Activated CD4-positive, alpha-beta T cell treated with anti-CD3 and anti-CD28 coated beads for 48 hours (primary cell): ENCODE measurements at places on chromosomes 7 and 10.

DNA sequence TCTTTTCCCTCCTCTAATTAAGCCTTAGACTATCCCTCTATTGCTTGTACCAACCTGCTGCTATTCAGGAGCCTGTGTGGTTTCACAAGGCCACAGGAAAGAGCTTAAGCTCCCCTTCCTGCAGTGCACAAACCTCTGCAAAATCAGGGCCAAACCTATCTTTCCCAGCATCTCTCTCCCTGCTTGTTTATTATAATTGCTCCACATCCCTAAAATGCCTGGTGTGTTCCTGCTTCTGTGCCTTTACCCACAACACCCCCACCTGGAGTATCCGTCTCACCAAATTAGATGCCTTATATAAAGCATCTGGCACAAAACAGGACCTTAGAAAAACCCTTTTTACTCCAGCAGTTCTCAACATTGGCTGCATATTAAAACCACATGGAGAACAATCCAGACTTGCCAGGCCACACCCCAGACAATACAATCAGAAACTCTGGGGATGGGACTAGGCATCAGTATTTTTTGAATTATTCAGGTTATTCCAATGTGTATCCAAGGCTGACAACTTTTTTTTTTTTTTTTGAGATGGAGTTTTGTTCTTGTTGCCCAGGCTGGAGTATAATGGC, 16.7 kb downstream of the SEC31B start:
- no peak for DNase-seq

DNA sequence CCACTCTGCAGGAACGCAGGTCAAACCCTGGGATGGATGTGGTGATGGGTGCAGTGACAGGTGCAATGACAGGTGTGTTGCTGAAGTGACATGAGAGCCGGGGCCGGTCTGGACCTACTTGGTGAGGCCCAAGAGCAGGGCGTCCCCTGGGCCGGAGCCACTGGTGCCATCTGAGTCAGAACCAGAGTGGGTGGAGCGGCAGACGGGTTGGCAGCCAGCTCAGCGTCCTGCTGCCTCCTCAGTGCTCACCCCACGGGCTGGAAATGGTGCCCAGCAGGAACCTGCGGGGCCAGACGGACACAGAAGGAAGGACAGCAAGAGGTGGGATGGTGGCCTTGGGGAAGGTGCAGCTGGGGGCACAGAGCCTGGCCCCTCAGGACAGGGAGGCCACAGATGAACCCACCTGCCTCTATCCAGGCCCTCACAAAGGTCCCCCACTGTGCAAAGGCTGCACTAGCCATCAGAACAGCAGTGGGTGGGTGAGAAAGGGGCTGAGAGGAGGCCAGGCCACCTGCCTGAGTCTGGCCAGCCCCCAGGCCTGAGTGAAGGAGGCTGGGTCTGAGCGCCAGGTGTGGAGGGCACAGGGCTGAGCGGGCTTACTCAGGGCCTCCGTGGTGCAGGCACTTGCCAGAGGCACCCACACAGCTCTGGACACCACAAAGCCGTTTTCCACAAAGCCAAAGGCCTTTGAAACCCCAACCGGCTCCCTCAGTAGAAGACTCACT, 129.0 kb upstream of the PPP2R2D start:
- no peak for DNase-seq

- no peak for DNase-seq
Measured at GRCh38 chr7:13846386-13846785, 143.1 kb downstream of the ETV1 start.

- DNase-seq, result peak; percentile 2
Measured at GRCh38 chr7:18087026-18087686, 59.5 kb upstream of the PRPS1L1 start.

DNA sequence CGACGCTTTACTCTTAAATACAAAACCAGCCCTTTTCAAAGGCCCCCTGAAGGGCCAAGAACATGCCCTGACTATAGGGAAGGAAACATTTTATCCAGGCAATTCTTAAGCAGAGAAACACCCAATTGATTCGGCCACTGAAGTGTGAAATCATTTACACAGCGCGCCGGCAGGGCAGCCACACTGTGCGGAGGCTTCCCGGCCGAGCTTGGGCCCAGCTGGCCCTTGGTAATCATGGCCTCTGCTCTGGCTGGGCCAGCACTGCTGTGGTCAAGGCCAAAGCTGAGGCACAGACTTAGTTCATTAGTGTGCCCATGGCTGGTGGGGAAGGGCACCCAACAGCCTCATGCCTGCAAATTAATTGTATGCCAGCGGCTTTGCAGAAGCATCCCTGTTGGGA, 143.7 kb upstream of the HABP2 start:
- DNase-seq, result no peak

DNA sequence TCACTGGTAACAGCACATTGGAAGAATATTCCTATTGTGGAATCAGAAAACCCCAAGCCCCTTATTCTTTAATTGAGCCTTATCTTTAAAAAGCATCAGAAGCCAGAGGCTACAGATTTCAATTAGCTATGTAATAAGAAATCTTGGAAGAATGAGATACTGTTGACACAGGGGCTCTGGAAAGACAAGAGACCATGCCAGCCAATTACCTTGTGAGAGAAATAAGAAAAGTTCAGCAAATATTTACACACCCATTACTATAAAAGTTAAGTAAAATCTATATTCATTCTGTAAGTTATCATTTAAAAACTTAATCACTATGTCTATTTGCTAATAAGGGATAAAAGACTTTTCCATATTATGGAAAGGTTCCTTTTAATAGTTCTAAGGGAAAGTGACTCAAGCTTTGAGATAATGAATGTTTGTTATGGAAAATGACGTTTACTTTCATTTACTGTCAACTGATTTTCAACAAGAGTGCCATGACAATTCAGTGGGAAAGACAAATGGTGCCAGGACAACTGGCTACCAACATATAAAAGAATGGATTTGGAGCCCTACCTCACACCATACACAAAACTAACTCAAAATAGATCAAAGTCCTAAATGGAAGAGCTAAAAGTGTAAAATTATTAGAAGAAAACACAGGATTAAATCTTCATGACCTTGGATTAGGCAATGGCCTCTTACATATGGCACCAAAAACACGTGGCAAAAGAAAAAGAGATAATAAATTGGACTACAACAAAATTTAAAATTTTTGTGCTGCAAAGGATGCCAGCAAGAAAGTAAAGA, 28.3 kb downstream of the ZFAND2A start:
- DNase-seq, result no peak

DNA sequence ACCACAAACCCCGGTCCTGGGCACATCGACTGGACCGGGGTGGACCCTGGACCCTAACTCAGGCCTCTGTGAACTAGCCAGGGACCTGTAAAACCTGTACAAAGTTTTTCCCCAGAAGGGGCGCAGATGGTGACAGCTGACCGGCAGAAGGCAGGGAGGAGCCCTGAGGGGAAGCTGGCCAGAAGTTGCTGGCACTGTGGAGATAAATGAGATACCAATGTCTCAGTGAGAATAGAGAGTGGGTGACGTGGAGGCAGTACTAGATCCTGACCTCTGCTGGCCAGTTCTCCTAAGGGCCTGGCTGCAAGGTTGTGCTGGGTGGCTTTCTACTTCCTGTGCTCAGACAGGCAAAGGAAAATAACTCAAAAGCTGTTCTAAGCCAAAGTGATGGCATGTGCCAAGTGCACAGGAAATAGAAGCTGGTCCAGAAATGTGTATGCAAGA, 10.6 kb upstream of the TSPAN14 start:
- DNase-seq, result peak; percentile 28

DNA sequence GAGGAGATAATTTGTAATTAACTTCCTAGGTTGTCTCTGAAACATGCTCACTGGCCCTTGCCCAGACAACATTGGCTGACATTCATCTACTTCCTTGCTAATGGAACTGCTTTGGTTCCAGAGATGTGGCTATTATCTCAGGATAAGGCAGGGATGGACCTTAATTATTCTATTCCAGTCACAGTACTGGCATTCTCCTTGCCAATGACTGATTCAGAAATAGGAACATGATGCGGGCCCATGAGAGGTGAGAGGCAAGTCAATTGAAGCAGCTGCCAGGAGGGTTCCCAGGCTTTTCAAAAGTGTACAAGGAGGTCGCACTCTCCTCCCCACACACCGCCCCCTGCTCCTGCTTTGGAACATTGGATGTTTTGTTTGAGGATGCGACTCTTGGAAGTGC, 109.6 kb upstream of the DGKB start:
- DNase-seq, result no peak

GRCh38 chr7:1438821-1439220, 20.4 kb downstream of the MICALL2 start:
- DNase-seq, result no peak

- DNase-seq, result no peak
Measured at GRCh38 chr7:19118636-19119371, 1.4 kb upstream of the TWIST1 start.

- no peak for DNase-seq
Measured at GRCh38 chr10:84543948-84544347, 215.6 kb downstream of the CCSER2 start.

- DNase-seq, result no peak
Measured at GRCh38 chr10:24012249-24012803, 196.6 kb upstream of the KIAA1217 start.

DNA sequence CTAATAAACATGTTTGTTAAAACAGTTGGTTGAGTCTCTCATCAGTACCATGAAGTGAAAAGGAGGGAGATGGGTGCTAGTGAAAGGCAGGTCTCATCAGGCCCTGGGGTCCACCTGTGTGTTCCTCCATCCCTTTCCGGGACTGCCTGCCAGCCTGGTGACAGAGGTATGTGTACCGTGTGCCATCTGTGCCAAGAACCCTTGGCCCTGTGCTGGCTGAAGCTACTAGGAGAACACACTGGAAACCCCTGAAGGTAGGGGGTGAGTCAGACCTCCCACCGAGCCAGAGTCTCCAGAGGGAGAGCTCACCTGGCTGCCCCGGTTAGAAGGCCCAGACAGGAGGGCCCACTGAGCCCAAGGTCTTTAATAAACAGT, 2.3 kb downstream of the DDIT4 start:
- peak; percentile 62 for DNase-seq

GRCh38 chr10:62585211-62585775, 211.1 kb downstream of the ZNF365 start:
- no peak for DNase-seq

DNA sequence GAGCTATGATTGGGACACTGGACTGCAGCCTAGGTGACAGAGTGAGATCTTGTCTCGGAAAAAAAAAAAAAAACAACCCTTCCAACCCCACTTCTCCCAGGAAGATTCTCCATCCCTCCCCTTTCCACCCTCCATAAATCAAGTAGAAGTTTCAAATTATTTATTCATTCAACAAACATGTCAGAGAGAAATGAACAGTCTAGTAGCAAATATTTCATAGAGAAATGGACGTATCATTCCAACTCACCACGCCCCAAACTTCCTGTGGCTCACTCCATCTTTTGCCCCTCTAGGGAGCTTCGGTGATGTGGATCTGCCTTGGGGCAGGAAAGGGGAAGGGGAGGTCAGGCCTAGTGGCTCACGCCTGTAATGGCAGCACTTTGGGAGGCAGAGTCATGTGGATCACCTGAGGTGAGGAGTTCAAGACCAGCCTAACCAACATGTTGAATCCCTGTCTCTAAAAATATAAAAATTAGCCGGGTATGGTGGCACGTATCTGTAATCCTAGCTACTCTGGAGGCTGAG, 638 bp upstream of the TRAPPC14 start:
- DNase-seq, result no peak

- no peak for DNase-seq
Measured at GRCh38 chr10:17915181-17915580, 36.5 kb upstream of the SLC39A12 start.

GRCh38 chr10:102085336-102085735, 20.2 kb downstream of the HPS6 start:
- DNase-seq, result no peak

DNA sequence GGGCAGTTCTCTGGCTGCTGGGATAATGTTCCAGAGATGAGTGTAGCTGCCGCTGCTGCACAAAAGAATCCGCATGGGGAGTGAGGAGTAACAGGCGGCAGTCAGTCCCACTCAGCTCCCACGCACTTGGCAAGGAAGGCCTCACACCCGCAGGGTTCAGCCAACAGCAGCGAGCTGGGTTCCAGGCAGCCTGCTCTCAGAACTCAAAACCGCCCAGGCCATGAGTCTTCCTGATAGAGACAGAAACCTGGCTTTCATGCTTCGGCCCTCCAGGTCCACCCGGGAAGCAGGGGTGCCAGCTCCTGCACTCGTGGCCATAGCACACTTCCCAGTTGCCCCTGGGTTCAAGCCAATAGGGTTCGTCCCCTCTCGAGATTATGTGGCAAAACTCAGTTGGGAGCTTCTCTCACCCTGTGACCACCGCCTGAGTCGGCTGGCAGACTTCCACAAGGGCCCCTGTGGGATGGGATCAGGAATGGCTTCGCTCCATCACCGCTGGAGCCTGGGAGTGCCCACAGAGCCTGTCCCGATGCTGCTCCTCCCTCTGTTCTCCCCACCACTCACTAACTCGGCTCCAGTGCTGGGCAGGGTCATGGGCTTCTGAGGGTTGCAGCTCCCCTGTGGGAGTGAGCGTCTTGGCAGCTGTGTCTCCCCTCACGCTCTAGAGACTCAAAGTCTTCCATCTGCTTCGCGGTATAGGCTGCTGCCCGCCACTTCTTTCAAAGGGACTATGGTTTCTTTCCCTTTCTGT, 20.6 kb downstream of the CLRN3 start:
- DNase-seq, result no peak

DNA sequence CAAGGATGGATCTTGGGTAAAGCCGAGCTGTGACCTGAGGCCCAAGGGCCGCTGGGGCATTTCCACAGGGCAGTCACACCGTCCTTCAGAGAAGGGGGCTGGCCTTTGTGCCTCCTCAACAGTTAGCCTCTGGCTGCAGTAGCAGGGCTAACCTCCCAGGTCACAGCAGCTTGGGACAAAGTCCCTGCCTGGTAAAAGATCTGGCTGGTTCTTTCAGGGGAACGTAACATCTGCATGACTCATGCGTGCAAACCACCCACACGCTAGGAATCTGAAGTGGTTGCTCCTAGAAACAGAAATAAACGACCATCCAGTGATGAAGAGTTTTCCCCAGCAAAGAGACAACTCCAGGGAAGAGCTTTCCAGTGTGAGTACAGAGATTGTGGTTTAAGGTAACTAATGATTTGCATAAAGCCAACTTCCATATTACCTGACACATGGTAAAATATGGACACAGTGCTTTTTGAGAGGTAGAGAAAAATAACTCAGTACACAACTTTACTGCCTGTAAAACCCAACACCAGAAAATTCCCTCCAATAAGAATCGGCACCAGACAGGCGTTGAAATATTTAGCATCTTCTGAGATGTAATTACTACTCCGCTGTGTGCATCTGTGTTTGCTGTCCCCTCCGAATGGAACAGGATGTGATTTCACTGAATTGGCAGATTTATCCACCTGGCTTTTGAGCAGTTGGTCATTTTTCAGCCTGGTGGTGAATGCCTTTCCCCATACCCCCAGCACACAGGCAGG, 84.9 kb upstream of the ADRB1 start:
- DNase-seq, result peak; percentile 46

GRCh38 chr7:67962863-67963262, 966.2 kb downstream of the TYW1 start:
- DNase-seq, result no peak
